D721Med (cell line): ENCODE measurements at places on chromosomes 2 and 18.
A peak's percentile ranks its signal among the peaks of the same experiment; 100 is the strongest.

DNA sequence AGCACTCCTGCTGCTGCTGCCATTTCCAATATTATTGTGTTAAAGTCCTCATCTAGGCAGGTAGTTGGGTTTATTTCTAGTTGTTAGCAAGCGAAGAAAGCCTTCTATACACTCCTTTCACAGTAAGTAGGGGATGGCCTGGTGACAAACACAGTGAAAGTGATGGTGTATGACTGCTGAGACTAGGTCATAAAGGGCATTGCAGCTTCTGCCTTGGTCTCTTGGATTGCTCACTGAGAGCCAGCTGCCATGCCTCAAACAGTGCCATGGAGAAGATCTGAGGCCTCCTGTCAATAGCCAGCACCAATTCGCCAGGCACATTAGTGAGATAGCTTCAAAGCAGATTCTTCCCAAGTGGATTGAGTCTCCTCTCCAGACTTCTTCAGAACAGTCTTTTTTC lies 27.6 kb upstream of the MSTN start:
- DNase-seq = no peak

GRCh38 chr2:84942964-84943421 lies 28.0 kb upstream of the KCMF1 start:
- no peak for DNase-seq

- no peak for DNase-seq
Measured at GRCh38 chr2:233414777-233415570, 60.7 kb downstream of the DGKD start.

DNA sequence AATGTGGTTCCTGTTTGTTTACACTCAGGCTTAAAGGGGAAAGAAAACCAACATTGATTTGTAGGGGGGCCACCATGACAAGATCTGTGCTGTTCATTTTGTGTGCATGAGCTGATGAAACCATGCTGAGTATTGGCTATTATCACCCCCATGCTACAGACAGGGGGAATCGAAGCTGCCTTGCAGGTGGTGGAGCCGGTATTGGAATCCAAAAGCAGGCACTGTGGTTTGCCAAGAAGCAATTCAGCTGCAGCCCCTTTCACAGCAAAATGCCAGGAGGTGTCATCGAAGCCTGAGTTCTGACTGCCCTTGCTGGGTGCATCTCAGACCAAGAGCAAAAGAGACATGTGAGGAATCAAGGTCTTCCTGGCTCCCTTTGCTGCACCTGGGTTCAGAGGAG lies 221.9 kb downstream of the UXS1 start:
- no peak for DNase-seq

DNA sequence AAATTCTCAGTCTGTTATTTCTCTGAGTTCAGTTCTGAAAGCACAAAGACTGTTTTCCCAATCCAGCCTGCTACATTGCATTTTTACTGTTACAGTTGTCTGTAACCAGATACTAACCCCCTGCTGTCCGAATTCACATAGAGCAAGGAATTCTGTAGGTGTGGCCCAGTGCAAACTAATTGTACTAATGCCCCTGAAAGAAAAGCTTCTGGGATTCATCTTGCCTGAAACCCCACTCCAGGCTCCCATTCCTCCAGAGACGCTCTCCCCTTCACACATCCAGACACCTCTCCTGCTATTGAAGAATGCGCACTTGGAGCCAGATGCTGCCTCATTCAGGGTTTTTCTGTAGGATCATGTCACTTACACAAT lies 127.0 kb downstream of the TTC32 start:
- no peak for DNase-seq

GRCh38 chr2:131063501-131064283 lies 29.6 kb downstream of the FAM168B start:
- no peak for DNase-seq

DNA sequence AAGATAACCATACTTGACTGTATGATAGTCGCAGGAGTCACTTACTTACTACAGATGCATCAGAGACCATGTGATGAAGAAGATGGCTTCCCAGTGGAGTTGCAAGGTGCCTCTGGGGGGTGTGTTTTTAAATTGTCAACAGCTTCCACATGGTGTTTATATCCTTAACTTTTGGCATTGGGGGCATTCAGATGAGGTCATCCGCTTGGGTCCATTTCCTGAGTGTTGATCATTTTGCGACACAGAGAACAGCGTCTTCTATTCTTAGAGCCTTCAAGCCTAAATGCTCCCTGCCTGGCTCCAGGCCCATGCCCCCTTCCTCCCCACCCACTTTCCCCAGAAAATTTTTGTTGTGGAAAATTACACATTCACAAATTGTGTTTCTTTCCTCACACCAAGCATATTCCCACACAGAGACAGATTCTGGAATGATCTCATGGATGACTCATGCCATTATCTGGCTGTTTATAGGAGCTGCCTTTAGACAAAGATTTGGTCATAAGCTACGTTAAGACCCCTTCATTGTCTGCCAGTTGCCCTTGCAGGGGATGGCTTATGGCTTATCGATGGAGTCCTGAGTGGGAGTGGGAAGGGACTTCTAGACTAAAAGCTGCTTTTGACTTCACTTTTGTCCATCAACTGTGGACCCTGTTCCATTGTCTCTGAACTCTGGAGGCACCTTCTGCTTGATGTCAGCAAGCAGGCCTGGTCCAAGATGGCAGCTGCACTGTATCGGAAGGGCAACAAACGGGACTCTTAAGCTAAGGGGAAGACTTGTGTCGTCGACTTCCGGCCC lies 91.8 kb downstream of the CABLES1 start:
- DNase-seq = no peak

DNA sequence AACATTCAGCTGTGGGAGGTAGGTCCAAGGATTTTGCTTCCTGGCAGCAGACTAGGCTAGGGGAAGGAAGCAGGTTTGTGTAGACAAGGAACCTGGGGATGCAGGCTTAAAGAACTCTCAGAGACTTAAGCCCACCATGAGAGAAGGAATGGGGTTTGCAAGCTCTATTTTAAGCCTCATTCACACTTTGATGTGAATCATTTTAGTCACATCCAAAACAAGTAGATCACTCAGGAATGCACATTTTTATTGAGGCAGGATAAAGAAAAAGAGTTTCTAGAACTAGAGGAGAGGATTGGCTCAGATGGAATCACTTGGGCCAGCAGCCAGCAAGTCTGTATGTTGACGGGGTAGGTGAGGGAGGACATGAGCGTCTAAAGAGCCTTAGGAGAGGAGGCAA lies 3.3 kb upstream of the NAPG start:
- DNase-seq = no peak

GRCh38 chr2:85221067-85221691 lies 88.0 kb downstream of the TCF7L1 start:
- no peak for DNase-seq

DNA sequence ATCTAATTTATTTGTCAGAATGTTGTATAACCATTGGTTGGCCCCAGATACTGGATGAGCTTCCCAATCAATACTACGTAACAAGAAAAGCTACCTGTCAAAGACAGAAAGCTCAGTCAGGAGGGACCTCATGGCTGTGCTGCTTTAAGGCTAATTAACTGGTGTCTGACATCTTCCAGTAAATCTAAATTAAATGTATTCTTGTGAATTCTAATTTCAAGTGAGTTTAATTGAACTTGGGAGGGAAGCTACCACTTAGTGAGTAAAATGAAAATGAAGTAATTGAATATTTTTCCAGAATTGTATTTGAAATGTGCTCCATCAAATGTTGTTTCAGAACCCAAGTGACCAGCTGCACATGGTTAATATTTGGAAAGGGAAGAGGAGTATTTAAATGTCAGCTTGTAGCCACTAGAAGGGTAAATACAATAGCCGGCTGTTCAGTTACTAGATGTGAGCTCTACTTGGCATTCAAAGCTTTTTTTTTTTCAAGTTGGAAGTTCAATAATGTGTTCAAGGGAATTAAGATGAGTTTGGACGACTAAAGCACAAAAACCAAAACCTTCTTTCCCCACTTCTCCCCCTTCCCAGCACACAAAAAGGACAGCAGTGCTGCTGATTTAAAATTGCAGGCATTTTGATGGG lies 62.0 kb downstream of the GPR39 start:
- no peak for DNase-seq

- peak; percentile 15 for DNase-seq
Measured at GRCh38 chr18:33277431-33277830, 163.1 kb downstream of the CCDC178 start.

DNA sequence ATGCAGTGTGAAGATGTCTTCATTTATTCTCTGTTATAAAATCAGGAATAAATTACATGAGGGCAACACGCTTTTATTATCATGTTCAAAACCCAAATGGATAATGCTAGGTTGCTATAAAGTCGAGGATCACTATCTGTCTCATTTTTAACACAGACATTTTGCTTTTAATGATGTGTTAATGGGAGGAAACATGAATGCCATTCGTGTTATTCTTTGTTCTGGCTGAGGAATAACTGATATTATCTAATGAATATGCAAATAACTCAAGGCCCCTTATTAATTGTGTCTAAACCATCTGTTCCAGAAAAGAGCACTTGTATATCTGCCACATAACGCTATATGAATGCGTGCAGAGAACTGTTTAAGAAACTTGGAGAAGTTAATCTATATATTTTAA lies 576.1 kb downstream of the DCDC2C start:
- no peak for DNase-seq

DNA sequence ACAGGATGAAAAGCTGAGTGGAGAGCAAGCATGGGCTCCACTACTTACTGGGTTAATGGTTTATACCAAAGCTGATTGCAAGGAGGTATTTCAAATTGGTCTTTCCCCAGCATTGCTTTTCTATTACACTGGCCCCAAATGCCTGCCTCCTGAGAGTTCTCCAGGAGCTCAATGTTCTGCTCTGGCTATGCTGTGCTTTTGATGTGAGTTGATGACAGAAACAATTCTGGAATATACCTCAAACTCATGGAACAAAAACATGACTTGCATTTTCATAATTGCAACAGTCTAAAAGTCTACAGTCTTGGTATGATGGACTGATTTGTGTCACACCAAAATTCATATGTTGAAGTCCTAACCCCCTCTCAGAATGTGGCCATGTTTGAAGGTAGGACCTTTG lies 258.0 kb downstream of the CDH20 start:
- no peak for DNase-seq

DNA sequence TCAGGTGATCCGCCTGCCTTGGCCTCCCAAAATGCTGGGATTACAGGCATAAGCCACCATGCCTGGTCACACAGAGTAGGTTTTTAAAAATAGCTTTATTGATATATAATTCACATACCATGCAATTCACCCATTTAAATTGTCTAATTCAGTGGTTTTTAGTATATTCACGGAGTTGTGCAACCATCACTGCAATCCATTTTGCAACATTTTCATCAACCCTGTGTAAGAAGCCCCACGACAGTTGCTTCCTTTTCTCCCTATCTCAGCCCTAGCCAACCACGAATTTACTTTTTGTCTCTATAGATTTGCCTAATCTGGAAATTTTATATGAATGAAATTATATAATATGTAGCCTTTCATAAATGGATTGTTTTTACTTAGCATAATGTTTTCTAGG lies 266.4 kb downstream of the NAPG start:
- no peak for DNase-seq

DNA sequence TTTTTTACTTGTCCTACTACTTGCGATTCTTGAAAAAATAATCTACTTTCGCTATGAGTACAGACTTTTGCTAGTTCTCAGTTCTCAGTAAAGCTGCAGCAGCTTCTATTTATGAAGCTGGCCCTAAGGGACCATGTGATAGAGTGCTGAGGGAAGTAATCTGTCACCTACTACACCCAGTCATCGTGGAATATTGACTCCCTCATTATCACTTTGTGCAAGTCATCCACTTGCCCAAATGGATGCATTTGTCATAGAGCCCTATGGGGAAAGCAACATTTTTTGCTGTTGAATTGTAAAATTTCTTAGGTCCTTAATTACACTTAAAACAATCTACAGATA lies 1919.8 kb downstream of the SUCLG1 start:
- DNase-seq = no peak

DNA sequence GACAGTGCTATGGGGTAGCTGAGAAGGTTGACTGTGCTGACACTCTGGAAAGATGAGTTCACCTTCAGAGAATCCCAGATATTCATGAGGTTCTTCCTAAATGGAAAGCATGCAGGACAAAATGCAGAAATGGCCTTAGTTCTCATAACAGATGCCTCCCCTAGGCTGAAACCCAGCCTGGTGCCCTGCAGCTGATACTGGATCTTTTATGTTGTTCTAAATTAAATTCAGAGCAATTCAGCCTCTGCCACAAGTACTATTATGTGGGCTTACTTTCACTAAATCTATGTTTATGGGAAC lies 172.0 kb upstream of the SERPINE2 start:
- no peak for DNase-seq

DNA sequence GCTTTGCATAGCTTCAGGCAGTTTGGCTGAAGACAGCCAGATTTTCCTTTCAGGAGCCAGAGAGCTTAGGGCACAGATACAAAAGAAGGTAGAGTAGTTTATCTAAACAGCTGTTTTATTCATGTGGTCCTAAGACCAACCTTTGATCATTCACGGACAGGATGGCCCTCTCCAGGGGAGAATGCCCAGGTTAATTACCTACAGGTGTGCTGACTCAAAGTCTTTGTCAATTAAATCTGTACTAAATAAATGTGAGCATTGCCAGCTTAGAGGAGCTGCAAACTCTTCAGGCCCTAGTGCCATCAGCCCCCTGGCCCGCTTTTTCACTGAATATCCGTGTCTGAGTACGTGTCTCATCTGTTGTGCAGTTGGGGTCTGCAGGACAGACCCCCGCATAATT lies 554.7 kb downstream of the NUP35 start:
- DNase-seq = no peak

GRCh38 chr2:68362749-68363148 lies 2.3 kb upstream of the PLEK start:
- DNase-seq = no peak

- no peak for DNase-seq
Measured at GRCh38 chr18:6239716-6240115, 175.0 kb downstream of the L3MBTL4 start.

DNA sequence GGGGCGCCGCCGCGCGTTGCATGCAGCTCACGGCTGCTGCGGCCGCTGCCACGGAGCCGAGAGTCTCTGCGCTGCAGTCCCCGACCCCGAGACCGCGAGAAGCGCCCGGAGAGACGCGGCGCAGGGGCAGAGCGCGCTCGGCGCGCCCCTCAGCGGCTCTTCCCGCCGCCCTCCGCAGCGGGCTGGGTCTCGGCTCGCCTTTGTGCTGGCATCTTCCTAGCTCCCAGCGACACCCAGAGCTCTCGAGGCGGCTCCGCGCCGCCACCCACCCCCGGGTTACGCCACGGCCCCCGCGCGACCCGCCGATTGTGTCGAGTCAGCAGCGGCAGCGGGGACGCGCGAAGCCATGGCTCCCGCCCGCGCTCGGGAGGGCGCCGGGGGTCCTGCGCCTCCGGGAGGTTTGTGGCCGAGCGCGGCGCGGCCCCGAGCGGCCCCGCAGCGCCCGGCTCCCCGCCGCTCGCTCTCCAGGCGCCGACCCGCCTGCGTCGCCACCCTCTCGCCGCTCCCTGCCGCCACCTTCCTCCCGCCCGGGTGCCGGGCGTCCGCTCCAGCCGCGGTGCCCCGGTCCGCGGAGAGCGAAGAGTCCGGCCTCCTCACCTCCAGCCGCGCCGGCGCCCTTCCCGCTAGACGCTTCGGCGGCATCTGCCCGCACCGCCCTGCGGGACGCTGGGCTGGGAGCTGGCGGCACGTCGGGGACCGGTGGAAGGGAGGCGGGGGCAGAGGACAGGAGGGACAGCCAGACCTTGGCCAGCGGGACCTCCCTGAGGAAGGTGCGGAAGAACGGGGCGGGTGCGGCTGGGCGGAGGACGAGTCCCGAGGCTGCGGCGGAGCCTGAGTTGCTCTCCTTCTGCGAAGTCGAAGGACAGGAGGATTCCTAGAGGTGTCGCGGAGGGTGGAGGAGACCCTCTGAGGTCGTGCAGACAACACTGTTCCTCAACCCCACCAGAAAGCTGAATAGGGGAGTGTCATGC lies 46.3 kb upstream of the CCDC150 start:
- DNase-seq = no peak

GRCh38 chr2:105989070-105989469 lies 205.0 kb downstream of the UXS1 start:
- no peak for DNase-seq

GRCh38 chr2:72889991-72890390 lies 2.8 kb downstream of the SPR start:
- no peak for DNase-seq
